ENCODE measurements at places on chromosomes 16 and 17.

- ATAC-seq, result no peak
Observed at GRCh38 chr16:17271687-17272086, 199.1 kb downstream of the XYLT1 start.

DNA sequence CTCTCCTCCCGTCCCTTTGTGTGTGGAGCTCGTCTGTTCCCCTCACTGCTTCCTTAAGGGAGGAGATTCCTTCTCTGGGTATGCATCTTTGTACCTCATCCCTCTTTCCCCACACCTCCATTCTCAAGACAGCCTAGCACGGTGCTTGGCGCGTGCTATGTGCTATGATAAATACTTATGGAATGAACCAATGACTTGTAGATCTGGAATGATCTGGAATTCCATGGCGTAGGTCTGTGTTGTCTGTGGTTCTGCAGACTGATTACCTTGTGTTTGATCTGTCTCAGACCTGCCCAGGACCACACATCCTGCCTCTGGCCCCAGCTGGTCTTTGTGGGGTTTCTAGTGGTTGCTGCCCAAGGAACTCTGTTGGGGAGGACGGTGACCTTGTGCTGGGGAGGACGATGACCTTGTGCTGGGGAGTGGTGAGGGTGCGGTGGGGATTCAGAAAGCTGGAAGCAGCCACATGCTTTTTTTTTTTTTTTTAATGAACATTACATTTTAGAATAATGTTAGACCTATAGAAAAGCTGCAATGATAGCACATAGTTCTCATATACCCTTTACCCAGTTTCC lies 33.5 kb upstream of the ETV4 start:
- no peak for ATAC-seq

GRCh38 chr17:7955414-7956227 lies 23.6 kb downstream of the CNTROB start:
- no peak for ATAC-seq

- no peak for ATAC-seq
Observed at GRCh38 chr17:47686276-47686635, 7.7 kb upstream of the TBKBP1 start.

DNA sequence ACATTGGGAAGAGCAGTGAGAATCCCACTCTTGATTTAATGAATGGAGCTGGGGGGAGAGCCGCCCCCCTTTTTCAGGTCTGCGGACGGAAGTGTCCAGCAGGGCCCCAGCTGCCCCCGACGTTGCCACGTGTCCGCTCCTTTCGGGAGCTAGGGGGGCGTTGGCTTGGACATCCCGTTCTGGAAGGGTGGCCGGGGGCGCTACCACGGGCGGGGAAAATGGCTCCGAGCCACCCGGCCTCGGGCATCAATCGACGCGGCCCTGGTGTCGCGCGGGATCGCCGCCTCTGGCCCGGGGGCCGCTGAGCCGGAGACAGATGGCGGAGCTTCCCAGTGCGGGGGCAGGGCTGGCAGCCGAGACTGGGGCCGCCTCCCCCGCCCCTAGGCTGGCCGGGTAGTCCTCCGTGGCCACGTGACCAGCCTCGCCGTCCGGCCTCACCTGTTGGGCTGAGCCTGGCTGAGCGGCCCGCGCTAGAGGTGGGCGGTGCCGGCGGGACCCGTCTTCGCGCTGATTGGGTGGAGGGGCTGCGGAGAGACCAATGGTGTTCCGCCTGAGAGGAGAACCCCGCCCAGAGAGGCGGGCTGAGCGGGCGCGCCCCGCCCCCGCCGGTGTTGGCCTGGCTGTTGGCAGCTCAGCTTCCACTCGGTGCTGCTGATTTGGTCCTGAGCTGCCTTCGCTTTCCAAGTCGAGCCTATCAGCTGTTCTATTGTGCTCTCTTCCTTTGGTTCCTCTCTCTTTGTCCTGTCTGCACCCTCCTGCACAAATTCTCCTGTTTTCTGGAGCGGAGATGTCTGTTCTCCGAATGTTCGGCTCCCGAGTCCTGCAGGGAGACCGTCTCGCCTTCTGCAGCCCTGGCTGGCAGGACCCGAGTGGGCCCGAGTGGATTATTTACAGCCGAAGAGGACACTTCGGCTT lies 8.3 kb downstream of the HS3ST3B1 start:
- peak; percentile 94 for ATAC-seq

- no peak for ATAC-seq
Observed at GRCh38 chr16:23505671-23506605, 4.4 kb downstream of the GGA2 start.

DNA sequence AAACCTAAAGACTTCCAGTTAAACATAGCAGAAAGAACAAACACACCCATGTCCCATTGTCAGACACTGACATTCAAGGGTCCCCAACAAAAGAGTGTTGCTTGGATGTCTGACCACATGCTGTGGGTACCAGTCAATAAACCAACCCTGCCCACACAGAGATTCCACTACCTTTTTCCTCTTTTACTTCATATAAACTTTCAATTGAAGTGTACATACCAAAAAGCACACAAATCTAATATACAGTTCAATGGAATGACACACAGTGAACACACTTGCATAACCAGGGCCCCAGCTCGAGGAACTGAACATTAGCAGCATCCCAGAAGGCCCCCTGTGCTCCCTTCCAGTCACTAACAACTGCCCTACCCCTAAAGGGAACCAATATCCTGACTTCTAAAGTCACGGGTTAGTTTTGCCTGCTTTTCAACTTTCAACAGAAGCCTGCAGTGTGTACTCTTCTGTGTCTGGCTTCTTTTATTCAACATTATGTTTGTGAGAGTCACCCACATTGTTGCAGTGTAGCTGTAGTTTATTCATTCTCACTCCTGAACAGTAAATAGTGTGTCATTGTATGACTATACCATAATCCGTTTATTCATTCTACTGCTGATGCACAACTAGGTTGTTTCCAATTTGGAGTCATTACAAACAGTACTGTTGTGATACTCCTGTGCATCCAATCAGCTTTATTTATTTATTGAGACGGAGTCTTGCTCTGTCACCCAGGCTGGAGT lies 18.0 kb downstream of the CFDP1 start:
- ATAC-seq, result no peak

DNA sequence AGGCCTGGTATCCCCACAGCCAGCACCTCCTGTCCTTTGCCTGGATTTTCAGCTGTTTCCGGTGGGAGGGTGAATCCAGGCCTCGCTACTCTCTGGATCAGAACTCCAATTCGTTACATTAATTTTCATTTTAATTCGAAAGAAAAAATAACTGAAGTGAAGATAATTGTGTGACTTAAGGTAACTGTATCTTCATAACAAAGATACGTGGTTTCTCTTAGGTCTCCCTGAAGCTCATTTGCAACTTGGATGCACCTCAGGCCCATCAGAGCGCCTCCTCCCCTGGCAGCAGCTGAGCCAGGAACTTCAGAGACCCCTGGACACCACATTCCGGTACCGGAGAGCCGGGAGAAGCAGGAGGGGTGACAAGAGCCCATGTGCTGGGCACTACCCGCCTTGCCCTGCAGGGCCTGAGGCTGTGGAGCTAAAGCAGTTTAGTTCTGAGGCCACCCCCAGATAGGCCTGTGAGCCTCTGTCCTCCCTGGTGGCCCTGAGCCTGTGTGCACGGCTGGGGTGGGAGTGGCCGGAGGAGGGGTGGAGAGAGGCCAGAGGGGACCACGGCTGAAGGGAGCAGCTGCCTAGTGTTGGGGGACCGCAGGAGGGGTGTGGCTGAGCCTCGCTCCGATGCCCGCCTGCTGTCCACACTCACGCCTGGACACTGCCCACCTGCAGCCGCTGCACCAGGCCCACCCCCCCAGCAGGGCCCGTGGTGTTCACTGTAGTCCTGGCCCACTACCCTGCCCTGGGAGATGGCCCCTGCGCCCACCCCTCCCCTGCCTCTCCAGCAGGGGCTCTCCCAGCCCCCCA lies 11.4 kb upstream of the DUS1L start:
- ATAC-seq, result peak; percentile 9

DNA sequence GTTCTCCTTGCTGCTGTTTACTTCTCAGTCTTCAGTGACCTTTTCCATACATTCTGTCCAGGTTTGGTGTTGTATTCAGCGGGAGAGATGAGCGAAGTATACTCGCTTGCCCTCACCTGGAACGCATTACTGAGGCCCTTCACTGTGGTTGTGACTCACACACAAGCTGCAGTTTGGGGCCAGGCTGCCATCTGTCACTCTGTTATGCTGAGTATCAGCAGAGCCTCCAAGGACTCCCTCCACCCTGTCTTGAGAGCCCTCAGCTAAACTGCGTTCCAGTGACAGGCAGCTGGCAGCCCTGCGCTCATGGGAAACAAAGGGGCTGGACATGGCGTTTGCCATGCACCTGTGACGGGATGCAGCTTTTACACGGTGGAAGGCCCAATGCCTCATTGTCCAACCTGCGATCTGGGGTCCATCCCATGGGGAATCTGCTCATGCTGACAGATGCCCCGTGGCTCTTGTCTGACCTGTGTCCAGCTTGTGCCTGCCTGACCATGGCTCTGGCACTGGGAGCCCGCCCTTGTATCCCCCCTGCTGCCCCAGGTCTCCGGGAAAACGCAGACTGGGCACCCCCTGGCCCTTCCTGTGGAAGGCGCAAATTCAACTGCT lies 6.5 kb upstream of the ZNF778 start:
- ATAC-seq, result no peak

DNA sequence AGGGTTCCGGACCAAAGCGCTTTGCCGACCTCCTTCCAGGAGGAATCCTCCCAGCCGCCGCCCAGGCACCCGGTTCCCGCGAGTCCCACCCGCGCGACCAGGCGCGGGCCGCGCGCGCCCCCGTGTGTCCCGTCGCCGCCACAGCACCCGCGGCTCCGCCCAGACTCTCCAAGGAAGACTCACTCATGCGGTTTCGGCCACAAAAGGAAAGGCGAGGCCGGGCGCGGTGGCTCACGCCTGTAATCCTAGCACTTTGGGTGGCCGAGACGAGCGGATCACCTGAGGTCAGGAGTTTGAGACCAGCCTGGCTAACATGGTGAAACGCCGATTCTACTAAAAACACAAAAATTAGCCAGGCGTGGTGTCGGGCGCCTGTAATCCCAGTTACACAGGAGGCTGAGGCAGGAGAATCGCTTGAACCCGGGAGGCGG lies 3.5 kb upstream of the PKMYT1 start:
- peak; percentile 52 for ATAC-seq

- ATAC-seq, result no peak
Observed at GRCh38 chr16:7397901-7398300, 65.3 kb downstream of the RBFOX1 start.

DNA sequence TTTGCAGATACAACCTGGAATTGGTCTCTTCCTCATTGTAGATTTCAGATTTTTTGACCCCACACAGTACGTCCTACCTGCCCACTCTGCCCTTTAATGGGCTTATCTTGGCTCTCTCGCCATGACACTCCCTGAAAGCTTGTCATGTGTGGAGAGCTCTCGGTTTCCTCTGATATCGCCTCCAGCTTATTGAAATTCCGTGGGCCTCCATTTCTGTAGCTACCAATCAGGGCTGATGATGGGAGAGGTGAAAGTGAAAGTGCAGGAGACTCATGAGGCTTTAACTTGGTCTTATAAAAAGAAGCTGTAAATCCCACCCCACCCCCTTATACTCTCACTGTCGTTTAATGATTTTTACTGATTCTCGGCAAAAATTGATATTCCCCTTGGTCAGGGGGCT lies 17.7 kb downstream of the HOXB1 start:
- no peak for ATAC-seq

- ATAC-seq, result no peak
Observed at GRCh38 chr16:66612422-66612821, 7.9 kb downstream of the CMTM3 start.

DNA sequence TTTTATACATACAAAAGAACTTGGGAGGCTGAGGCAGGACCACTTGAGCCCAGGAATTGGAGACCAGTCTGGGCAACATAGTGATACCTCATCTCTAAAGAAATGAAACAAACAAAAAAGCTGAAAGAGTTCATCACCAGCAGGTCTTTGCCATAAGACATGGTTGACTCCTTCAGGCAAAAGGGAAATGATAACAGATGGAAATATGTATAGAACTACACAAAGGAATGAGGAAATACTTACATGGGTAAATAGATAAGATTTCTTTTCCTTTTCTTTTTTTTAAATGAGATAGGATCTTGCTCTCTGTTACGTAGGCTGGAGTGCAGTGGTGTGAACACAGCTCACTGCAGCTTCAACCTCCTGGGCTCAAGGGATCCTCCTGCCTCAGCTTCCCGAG lies 165.3 kb downstream of the PARN start:
- no peak for ATAC-seq

- ATAC-seq, result no peak
Observed at GRCh38 chr16:30777591-30778297, 9.3 kb downstream of the ZNF629 start.

DNA sequence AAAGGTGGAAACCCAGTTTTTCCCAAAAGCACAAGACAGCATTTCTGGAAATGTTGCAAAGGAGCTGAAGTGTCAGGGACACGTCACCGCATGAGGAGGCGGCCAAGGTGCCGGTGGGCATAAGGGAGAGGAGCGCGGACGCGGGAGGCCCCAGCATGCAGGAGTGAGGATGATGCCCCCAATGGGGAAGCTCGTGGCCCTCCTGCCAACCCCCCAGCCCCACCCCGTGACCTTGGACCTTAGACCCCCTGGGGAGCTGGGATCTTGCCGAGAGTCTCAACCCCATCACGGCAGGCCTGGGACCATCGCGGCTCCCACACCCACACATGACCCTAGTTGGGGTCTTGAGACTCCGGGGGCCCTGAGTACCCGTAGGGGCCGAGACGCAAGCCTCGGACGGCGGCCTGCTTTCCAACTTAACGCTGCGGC lies 119.4 kb upstream of the METRNL start:
- ATAC-seq, result no peak

DNA sequence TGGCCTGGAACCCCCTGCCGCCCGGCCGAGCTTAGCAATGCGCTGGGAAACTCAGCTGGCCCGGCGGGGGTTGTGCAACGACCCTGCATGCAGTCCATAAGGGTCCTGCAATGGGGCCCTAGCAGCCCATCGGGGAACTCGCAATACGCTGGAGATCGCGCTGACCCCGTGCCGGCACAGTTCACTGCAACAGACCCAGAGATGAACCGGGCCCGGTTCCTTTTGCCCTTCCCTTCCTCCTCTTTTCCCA lies 375 bp downstream of the SLC25A11 start:
- ATAC-seq, result peak; percentile 3

- ATAC-seq, result no peak
Observed at GRCh38 chr17:12070561-12070960, 49.9 kb downstream of the MAP2K4 start.

DNA sequence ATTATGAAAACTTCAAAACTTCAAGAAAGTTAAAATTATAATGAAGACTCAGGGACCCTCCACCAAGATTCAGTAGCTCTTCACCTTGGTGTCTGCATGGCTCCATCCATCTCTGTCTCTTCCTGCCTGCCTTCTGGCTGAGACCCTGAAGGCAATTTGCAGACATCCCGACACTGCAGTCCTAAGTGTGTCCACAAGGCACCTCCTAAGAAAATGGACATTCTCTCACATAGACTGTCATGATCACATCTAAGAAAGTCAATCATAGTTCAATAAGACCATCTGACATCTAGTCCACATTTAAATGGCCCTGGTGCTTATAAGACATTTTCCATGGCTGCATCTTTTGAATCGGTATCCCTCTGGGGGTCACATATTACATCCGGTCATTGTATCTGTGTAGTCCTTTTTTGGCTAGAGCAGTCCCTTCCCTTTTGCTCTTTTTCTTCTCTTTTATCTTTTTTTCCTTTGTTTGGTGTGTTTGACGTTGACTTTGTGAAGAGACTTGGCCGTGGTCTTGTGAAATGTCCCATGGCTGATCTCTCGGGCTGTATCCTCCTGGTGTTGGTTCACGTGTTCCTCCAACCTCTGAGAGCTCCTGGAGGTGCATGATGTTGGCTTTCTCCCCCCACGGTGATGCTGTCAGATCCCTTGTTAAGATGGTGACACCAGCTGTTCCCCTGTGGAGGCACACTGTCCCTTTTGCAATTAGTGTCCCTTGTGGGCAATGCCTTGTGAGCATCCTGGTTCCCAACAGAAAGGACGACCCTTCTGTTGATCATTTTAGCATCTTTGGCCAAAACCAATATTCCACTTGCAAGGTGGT lies 5.0 kb upstream of the TNFRSF13B start:
- ATAC-seq, result no peak

- no peak for ATAC-seq
Observed at GRCh38 chr17:77930780-77931768, 27.4 kb upstream of the TNRC6C start.

Measured in stimulated activated memory B cell treated with anti-CD40 and anti-IgM and Interleukin-4, amounts not matched to agents 10 μg/mL and 1 μg/mL and 100 μg/mL, for 72 hours (primary cell).